ENCODE measurements at places on chromosomes 13 and 19.

GRCh38 chr13:98318263-98318878, 141.3 kb upstream of the RNF113B start:
- no peak for DNase-seq

GRCh38 chr19:28862238-28862637, 350.7 kb downstream of the UQCRFS1 start:
- no peak for DNase-seq

GRCh38 chr13:106246242-106246641, 289.2 kb downstream of the EFNB2 start:
- DNase-seq = no peak

DNA sequence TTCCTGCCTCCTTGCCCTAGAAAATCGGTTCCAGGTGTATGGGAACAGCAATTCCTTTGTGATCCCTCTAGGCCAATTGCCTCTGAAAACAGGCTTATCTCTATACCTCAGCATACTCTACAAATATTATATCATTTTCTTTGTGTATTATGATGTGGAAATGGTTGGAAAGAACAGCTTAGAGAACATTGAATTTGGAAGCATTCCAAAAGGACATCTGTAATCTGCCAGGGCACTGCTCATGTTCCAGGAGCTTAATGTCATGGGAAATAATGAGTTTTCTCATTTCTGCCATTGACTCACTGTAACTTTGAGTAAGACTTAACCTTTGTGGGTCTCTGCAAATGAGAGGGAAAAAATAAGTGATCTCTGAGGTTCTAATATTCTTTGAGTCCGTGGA, 147.3 kb downstream of the UFM1 start:
- DNase-seq = no peak
